ENCODE measurements at places on chromosomes 5 and 9. TPM values are rescaled to one million over a fixed set of nuclear protein-coding genes. Genes with fewer than 3 reads are reported as not detected.

- DNase-seq = no peak
Measured at GRCh38 chr9:134597041-134597913, 44.3 kb upstream of the COL5A1 start.

GRCh38 chr5:74326571-74327338, 313.8 kb downstream of the ENC1 start:
- DNase-seq = no peak

GRCh38 chr5:130189961-130190360, 285.7 kb downstream of the CHSY3 start:
- no peak for DNase-seq

DNA sequence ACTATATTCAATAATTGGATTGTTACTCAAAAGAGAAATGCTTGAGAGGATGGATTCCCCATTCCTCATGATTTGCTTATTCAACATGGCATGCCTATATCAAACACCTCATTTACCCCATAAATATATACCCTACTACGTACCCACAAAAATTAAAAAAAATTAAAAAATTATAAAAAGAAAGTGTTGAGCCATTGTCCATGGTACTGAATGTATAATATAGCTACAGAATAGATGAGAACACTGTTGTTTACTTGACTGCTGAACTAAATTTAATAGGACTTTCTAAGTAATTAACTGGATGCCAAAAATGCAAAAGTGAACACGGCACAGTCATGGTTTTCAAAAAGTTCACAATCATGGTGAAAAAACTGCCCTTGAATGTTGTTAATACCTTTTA, 725.8 kb downstream of the KCTD16 start:
- DNase-seq = no peak

DNA sequence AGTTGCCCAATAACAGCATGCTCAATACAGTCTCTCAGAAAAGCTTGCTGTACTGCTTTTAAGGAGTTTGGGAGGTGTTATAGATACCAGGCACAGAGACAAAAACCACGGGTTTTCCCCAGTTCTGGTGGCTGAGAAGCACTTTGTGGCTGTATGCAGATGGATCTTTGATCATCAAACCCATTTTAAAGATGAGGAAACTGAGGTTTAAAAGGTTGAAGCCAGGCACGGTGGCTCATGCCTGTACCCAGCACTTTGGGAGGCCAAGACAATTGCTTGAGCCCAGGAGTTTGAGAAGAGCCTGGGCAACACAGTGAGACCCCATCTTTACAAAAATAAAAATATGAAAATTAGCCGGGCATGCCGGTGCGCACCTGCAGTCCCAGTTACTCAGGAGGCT, 46.3 kb upstream of the PLPP6 start:
- no peak for DNase-seq

- DNase-seq = no peak
Measured at GRCh38 chr9:4465910-4466309, 24.4 kb upstream of the SLC1A1 start.

DNA sequence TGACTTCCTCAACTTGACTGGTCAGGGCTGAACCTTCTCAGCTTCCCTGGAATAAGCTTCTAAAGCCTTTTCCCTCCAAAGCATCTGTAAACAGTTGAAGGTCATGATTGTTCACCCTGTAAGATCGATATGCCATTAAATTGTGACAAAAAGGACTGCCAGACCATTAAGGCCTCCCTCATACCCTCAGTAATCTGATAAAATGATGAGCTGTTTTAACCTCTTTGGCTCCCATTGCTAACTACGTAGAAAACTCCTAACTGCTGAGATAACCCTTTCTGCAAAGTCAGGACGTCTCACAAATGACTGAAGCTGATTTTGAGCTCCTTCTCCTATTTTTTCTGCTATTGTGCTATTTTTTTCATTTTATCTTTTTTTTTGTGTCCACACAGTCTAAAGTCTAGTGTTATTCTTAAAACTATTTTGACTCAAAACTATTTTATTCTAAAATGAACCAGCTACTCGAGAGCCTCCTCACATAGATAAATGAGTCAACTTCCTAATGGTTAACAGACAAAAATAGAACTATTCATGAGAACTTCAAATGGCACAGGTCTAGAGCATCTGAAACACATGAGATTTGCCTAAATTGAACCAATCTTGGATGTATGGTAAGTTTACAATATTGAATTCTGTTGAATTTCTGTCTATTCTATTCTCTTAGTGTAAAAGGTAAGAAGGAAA, 395.6 kb upstream of the TLE4 start:
- DNase-seq = no peak

DNA sequence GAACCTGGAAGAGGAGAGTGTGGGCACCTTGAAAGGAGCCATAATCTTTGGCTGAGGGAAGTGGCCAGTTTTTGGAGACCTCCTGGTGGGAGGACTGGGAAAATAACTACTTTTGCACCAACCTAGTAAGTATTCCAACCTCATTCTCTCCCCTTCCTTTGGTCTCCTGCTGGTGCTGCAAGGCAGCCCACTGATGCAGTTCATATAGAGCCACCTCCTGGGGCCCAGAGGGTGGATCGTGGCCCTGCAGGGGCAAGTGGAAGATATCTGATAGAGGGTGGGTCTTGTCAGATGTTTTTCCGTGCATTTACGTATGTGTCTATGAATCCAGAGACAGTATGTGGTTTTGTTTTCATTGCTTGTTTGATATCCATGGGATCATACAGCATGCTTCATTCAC, 172.8 kb upstream of the PITX1 start:
- DNase-seq = no peak

The TLR4 gene
- 4.9 TPM for total RNA-seq
